ENCODE measurements at places on chromosomes 1 and 21.
A peak's percentile ranks its signal among the peaks of the same experiment; 100 is the strongest.

DNA sequence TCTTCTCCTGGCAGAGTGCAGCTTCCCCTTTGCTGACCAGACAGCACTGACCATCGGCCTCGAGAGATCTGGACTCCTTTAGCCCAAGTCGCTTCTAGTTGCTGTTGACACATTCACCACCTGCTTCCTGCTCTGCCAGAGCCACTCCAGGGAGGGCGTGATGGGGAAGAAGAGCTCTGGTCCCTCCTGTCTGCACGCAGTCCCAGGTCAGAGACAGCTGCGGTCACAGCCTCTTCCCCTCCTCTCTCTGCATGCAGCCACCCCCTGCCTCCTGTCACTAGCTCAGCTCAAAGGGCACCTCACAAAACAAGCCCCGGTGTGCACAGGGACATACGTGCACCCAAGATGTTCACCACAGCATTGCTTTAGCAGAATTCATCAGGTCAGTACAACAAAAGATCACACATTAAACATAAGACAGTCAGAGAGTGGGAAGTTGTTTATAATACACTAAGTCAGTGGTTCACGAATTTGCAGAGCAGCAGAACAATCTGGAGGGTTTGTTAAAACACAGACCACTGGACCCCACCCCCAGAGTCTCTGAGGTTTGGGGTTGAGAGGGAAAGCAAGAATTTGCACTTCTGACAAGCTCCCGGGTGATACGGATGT lies 132.9 kb downstream of the SYF2 start:
- DNase-seq: no peak

GRCh38 chr1:117015724-117016123 lies 14.2 kb downstream of the CD101 start:
- no peak for DNase-seq

DNA sequence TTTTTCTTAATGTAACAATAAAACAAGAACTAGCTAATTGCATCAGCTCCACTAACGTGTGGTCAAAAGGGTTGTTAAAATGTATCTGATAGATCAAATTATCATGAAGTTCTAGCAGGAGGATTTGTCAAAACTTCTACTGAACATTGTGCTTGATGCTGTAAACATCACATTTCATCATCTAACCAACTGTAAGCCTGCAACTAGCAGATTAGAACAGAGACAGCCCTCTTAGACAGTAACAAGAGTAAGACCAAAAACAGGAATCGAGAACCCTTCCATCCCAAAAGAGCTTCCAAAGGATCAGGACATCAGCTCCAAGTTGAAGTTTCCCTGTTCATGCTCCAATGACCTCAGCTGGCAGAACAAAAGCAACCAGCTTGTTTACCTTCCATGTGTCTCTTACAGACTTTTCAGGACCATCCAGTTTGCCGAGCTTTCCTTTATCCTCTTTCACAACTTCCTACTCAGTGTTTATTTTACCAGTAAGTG lies 44.6 kb downstream of the NIBAN1 start:
- no peak for DNase-seq

GRCh38 chr1:153395136-153395685 lies 4.3 kb upstream of the S100A8 start:
- DNase-seq: no peak

GRCh38 chr1:179925922-179926849 lies 28.4 kb upstream of the CEP350 start:
- DNase-seq: no peak

GRCh38 chr1:150881331-150882070 lies 5.1 kb upstream of the ARNT start:
- DNase-seq: no peak

GRCh38 chr1:181767001-181767708 lies 283.8 kb downstream of the CACNA1E start:
- DNase-seq: no peak

DNA sequence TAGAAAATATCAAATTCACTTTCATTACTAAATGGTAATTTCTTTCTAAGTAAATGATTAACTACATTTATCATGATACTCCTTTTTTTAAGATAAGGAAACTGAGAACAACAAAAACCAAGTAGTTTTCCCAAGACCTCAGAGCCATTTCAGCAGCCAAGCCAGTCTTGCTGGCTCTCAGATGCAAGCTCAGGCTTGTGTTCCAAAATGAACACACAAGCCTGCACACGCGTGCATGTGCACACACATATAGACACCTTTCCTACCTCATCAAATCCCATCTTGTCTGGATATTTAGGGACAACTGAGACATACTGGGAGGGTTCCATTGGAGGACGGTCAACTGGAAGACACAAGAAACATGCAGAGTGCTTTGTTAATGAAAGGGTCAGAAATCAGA lies 83.0 kb downstream of the COLGALT2 start:
- no peak for DNase-seq

DNA sequence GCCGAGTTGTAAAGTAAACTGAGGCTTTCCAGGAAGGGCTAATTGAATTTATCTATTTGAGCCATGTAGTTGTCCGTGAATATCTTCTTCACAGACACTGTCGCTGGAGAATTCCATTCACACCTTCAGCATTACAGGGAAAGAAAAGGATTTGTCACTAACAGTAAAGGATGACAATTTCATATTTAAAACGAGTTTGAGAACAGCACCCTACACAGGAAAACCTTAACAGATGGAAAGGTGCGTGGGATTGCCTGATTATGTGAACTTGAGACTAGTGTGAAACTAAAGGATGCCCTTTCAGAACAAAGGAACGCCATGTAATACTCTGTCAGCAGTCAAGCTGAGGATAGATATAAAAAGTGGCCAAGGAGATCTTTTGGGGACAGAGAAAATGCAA lies 492.5 kb upstream of the ADGRL2 start:
- DNase-seq: no peak

DNA sequence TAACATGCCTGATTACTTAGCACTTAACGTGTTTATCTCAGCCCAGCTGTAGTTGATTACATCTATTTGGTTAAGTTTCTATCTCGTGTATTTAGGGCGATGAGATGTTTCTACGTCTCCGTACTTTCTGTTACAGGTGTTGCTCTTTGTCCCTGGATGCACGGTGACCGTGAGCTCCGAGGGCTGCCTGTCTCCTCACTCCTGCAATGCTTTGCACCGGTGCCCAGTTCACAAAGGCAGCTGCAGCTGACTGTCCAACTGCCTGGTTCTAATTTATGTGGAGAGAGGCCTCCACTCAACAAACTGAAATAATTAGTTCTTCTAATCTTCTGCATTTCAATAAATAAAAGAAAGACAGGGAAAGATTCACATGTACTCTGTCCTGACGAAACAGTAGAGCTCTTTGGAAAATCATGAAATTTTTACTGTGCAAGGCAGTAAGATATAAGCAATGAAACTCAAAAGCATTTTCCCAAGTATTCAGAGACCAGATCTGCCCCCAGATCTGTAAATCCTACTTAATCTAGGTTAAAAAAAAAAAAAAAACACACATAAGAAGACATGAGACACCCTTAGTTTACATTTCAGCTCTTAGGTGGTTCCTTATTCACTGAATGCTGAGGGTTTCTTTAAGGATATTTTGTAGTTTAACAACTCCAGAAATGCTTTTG lies 108.2 kb downstream of the TGFBR3 start:
- no peak for DNase-seq

DNA sequence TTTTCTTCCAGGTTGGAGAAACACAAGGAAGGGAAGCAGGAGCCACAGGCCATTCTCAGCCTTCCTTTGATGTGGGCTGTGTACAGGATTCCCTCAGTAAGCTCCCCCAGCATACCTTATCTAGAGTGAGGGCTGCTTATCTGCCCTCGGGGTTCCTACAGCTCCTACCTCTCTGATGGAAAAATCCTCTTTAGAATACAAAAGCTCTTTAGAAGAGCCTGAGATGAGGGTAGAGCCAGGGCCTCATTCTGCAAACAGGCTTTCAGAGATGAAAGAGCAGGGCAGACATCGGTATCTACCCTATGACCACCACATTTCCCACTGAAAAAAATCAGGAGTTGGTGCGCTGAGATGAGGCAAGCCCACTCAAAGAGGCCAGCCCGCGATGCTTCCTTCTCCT lies 85.1 kb downstream of the PLPP3 start:
- no peak for DNase-seq

GRCh38 chr1:236058141-236058934 lies 6.6 kb downstream of the NID1 start:
- DNase-seq: no peak

- DNase-seq: no peak
Observed at GRCh38 chr1:241679404-241679803, 27.3 kb downstream of the WDR64 start.

GRCh38 chr1:184892116-184892515 lies 82.2 kb downstream of the NIBAN1 start:
- no peak for DNase-seq

- no peak for DNase-seq
Observed at GRCh38 chr1:197553281-197553680, 222.0 kb downstream of the DENND1B start.

GRCh38 chr1:93448983-93449804 lies 1.3 kb downstream of the FNBP1L start:
- no peak for DNase-seq

- peak; percentile 45 for DNase-seq
Observed at GRCh38 chr1:26853156-26853555, 9.8 kb upstream of the SFN start.

- DNase-seq: no peak
Observed at GRCh38 chr21:26977746-26978145, 10.9 kb upstream of the ADAMTS5 start.

- DNase-seq: no peak
Observed at GRCh38 chr1:231000201-231000600, 21.3 kb downstream of the ARV1 start.

DNA sequence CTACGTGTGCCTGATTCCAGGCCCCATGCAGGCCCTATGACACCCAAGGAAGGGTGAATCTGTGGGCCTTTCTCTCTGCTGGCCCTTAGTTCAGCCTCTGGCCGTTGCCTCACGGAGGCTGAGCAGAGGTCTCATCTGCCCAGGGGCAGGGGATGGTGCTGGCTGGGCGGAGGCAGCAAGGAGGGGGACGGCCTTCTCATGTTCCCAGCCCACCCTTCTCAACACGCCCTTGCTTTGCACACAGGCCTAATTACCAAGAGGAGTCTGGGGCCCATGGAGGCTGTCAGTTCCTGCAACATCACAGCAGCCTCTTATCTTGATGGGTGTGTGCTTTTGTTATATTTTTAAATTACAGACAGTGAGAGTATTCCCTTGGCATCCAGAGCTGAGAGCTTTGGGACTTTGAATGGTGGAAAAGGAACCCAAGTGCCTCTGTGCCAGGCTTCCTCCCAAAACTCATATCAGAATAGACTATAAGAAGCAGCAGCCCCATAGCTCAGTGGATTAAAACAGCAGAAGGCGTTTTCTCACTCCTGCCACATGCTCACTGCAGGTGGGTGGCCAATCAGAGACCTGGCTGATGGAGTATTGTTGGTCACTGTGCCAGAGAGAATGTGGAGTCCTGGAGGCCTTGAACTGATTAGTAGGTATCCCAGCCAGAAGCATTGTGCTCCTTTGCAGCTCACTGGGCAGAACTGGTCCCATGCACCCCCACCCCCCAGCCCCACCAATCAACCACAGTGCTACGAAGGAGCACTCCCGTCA lies 164.9 kb downstream of the CAMTA1 start:
- DNase-seq: no peak

- DNase-seq: no peak
Observed at GRCh38 chr1:170284016-170284415, 138.3 kb downstream of the NTMT2 start.

- no peak for DNase-seq
Observed at GRCh38 chr1:115041654-115042053, 12.0 kb downstream of the TSHB start.

GRCh38 chr1:27652111-27652864 lies 17.3 kb upstream of the FGR start:
- DNase-seq: no peak

DNA sequence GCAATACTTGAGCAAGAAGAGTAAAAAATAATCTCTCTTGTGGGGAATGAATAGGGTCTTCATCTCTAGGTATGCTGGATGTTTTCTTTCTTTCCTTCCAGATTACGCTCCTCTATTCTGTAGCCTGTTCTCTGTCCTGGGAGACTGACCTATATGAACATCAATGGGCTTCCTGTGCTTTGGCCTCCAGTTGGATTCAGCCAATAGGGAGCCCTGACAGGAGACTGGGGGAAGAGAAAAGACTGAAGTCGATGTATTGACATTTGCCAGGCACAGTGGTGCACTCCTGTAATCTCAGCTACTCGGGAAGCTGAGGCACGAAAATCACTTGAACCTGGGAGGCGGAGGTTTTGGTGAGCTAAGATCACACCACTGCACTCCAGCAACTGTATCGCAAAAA lies 17.6 kb downstream of the SEMA6C start:
- DNase-seq: no peak

GRCh38 chr1:226965581-226966440 lies 25.7 kb downstream of the COQ8A start:
- no peak for DNase-seq

DNA sequence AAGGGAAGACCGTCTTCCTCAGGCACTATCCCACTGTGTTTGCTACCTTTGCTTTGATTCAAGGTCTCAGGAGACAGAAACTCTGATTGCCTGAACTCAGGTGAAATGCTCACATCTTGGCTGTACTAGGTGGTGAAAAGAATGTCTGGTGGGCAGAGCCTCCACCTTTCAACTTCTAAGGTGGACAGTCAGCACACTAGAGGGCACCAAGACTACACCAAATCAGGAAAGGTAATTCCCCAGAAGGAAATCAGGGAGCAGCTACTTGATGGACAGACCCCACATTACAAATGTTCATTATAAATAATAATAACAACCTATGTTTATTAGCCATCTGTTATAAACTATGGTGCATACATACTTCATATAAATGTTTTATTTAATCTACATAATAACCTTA lies 220.9 kb downstream of the ATG4C start:
- no peak for DNase-seq

- no peak for DNase-seq
Observed at GRCh38 chr1:94754570-94754969, 65.6 kb upstream of the SLC44A3 start.

GRCh38 chr1:10975567-10976326 lies 36.7 kb upstream of the TARDBP start:
- DNase-seq: peak; percentile 14

DNA sequence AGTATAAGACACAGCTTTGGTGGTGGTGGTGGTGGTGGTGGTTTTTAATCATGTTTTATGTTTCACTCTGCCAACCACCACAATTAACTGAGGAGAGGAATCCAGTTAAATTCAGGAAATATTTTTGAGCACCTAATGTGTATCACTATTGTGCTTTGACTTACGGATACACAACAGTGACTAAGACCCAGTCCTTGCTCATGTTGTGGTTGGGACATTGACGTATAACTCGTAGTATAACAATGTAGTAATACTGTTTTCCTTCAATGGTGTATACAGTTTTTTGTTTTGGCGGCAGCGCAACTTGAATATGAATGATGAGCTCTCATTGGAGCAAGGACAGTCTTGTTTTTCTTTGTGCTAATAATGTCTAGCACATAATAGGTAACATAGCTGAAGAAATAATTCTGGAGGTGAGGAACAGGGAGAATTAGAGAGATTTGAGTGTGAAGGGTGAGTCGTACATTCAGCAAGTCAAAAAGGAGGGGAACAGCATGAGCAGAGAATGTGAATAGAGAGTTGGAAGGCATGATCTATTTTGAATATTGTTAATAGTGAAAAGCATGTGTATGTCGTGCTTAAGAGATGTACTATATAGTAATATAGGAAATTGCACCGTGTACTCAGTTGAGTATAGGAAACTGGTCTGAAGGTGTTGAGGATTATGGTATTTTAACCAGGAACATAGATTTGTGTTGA lies 5.5 kb downstream of the CACYBP start:
- no peak for DNase-seq
